Fibroblast of upper back skin (primary cell): ENCODE measurements at places on chromosomes 11 and 22.

GRCh38 chr11:95736355-95736754 is 53.2 kb downstream of the FAM76B start:
- DNase-seq, result no peak

DNA sequence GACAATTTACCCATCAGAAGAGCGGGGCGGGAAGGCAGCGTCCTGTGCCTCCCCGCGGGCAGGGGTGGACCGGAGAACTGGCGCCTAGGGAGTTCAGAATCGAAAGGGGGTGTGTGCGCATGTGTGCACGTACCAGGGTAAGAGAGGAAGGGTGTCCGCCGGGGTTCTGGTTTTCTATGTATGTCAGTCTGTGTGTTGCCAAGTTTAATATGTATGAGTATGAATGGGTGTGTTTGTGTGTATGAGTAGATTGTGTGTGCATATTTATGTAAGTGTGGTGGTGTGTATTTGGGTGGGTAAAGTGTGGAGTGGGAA is 2.0 kb downstream of the KCNC1 start:
- DNase-seq, result no peak

GRCh38 chr11:33005175-33005574 is 10.5 kb upstream of the DEPDC7 start:
- no peak for DNase-seq

GRCh38 chr11:117396970-117397369 is 69.3 kb downstream of the CEP164 start:
- no peak for DNase-seq

DNA sequence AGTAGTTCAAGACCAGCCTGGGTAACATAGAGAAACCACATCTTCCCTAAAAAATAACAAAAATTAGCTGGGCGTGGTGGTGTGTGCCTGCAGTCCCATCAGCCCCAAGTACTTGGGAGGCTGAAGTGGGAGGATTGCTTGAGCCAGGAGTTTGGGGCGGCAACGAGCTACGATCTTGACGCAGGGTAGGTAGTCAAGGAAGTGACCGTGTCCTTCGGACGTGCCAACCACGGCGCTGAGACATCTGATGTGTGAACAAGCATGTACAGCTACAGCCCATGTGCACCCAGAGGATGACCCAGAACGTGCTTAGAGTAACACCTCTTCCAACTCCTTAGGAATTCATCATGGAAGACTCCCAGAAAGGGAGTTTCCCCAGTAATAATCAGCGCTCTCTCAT is 21.4 kb downstream of the RGL4 start:
- DNase-seq, result no peak

DNA sequence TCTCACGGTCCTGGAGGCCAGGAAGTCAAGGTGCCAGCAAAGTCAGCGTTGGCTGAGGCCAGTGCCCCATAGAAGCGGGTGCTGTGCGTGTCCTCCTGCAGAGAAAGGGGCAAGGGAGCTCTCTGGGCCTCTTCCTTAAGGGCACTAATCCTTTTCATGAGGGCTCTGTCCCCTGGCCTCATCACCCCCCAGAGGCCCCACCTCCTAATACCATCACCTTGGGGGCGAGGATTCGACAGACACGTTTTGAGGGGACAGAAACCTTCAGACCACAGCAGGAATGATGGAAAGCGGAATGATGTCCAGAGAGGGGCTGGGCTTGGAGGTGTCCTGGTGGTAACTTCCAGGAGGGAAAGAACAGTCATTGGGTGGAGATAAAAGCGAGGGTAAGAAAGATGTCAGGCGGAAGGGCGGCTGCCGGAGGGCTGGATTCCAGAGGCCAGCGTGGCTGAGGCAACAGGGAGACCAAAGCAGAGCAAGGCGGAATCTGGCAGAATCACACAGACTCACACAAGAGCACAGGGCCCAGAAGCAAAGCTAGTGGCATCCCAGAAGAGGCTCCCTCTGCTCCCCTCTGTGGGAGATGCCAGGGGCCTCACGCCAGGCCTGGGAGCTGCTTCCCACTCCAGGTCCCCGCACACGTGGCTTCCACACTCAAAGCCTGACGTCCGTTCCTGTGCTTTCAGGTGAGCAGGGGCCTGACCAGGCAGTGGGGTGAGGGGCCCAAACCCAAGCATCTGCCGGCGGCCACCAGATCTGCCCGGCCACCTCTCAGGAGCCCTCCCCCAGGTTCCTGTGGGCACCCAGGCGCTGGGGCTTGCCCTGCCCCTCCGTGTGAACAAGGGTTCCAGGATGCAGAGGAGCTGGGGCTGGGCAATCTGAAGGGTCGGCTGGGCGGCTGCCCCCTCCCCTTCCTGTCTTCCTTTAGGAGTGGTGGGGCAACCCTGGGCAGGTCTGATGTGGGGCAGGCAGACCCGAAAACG is 784.5 kb downstream of the BRD1 start:
- no peak for DNase-seq

- DNase-seq, result no peak
Measured at GRCh38 chr22:27111796-27112672, 454.6 kb downstream of the MIAT start.

- no peak for DNase-seq
Measured at GRCh38 chr22:44754998-44755397, 2.6 kb downstream of the ARHGAP8 start.

DNA sequence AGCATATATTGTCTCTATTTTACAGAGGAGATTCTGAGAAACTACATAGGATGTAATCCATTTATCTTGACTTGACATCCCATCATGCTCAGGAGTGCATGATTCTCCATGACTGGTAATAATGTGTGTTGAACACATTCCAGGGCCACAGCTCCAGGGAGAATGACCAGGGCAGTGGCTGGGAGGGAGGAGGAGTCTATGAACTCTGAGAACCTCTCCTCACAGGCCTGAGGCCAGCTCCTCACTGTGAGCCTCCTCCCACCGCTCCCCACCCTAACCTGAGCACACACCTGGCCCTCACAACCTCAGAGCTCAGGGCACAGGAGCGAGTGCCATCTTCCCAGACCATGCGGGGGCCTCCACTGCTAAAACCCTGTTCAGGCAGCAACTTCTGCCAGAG is 8.0 kb upstream of the ACRV1 start:
- no peak for DNase-seq

DNA sequence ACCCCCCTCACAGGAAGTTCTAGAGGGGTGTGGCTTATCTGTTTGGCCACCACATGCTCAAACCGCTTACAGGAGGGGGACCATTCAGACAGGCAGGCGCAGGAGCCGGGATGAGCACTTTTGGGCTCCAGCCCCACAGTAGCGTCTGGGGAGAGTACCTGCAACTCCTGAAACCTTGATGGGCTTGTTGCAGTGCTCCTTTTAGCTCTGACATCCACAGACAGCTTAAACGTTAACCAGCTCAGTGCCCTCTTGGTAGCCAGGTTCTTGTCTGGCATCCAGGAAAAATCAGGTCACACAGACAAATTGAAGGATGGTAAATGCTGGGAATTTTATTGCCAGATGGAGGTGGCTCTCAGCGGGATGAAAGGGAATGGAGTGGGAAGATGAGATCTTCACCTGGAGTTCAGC is 326.3 kb downstream of the ETS1 start:
- no peak for DNase-seq
